Pancreas (tissue), 10 donors: ENCODE measurements at places on chromosomes 16 and 17.

- DNase-seq = no peak
Measured at GRCh38 chr16:12672986-12673385, 130.7 kb downstream of the CPPED1 start.

GRCh38 chr17:55883149-55883548 lies 132.3 kb downstream of the PCTP start:
- DNase-seq = no peak

DNA sequence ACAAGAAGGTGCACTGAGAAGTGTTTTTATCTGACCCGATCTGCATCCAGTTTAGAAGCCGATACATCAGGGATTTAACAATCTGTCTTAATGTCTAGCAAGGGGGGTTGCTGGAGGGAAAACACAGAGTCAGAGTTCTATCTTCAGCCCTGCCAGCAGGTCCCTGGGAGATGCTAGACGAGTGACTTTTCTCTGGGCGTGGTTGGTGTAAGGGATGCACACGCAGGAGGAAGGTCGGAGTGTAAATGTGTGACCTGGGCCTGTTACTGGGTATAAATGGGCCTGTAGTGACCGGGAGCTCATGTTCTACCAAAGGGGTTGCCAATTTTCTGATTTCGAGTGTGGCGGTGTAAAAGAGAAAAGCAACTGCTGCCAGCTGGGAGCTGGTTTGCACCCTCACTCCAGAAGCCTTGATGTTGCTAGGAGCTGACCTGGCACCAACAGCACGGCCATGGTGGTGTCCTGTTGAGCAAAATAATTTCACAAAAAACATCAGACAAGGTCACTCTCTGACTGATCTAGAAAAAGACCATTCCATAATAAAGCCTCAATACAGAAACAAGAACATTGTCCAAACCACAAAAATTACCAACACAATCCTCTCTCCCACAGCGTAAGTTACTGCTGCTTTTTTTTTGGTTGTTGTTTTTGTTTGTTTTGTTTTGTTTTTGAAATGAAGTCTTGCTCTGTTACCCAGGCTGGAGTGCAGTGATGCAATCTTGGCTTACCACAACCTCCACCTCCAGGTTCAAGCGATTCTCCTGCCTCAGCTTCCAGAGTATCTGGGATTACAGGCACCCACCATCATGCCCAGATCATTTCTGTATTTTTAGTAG lies 1.3 kb upstream of the KCTD13 start:
- no peak for DNase-seq

DNA sequence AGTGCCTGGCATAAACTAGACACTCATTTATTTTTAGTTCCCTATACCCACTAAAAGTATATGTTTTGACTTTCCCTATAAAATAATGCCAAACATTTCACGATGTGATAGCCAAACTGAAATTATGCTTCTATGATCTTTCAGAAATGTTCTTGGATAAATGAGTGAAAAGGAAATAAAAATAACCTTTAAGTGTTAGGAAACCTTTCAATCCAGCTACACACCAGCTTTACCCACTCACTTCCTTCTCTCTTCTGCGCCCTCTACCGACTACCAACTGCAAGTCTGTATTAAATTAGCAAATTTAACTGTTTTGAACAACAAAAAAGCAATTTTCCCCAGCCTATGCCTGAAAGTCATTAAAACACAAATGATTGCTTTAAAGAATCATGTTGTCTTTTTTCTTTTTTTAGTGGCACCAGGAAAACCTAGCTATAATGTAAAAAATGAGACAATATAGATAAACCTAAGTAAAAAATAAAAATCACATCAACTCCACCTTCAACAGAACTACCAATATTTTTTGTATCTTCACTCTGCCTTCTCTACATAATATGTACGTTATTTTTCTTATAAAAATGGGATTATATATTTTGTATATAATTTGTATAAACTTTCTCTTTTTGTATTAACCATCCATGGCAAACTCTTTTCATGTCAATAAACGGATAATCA lies 13.2 kb upstream of the TMEM100 start:
- DNase-seq = no peak

DNA sequence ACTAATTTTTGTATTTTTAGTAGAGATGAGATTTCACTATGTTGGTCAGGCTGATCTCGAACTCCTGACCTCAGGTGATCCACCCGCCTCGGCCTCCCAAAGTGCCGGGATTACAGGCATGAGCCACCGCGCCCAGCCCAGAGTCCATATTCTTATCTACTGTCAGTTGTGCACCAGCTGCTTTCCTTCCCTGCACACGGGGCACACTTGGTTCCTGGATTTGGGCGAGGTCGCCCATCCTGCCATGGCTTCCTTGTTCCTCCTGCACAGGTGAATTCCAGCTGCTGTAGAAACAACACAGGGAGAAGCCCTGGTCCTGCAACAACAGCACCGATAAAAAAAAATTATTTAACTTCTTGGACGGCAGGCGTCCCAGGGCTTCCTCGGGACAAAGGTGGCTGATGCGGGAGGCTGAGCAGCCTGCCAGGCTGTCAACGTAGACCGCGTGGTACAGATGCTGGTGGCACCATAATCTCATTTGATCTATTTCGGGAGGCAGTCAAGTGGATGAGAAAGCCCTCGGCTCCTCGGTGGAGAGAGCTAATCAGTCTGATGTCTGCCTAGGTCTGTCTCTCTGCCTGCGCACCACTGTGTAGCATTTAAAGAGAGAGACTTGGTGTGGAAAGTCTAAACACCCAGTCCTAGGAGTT lies 19.1 kb downstream of the RGS9 start:
- no peak for DNase-seq

- DNase-seq = no peak
Measured at GRCh38 chr16:75319513-75320411, 68.3 kb upstream of the BCAR1 start.
